ENCODE measurements at places on chromosomes 11 and 22.

GRCh38 chr11:44604171-44604581 is 38.7 kb downstream of the CD82 start:
- no peak for DNase-seq

DNA sequence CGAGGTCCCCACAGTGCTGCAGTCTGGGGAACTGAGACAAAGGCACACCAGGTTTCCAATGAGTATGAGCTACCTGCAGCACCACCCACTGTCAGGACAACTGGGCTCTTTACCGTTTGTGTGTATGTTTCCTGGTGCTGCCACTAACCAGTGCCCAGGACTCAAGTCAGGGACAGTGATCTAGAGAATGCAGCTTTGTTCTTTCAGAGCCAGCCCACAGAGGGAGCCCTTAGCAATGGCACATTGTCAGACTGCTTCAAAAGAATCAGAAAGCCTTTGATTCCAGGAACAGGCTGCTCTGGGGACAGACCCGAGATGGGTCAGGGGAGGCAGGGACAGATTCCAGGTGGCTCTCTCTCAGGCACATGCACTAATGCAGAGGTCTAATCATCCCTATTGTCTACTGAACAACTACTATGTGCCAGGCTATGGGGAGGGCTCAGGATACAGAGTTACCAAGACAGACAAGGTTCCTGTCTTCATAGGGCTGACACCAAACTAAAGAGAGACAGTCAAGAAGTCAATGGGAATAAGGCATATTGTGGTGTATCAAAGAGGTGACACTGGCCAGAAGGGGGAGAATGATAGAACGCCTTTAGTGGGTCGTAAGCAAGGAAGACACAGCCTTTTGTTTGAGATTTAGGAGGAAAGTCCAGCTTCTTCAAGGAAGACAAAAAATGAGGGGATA is 103.7 kb downstream of the VPREB1 start:
- DNase-seq, result no peak

DNA sequence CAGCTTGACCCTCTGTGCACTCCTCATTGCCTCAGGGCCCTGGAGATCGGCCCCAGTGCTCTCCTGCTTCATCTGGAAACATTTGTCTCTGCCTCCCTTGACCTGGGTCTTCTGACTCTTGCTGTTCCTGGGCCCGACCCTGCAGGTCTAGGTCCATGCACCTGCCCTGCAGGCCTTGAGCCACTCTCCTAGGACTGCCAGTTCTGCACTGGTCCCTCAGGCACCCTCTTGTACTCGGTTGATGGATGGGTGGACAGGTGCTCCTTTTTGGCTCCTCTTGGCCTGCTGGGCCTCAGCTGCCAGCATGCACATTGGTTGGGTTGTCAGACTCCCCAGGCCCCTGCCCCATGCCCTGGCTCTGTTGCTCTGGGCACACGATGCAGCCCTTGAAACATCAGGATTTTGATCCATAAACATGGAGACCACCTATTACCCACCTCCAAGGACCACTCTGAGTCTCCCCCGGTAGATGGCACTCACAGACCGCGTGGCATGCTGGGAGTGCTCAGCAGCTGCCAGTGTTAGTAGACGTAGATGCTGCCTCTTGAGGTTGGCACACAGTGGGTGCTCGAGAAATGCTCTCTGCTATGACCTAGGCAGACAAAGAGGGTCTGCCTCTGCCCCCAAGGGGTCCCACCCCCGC is 20.2 kb upstream of the ACR start:
- no peak for DNase-seq

- peak; percentile 13 for DNase-seq
These were observed 11.6 kb upstream of the OLFML1 start for GRCh38 chr11:7473717-7474116.

DNA sequence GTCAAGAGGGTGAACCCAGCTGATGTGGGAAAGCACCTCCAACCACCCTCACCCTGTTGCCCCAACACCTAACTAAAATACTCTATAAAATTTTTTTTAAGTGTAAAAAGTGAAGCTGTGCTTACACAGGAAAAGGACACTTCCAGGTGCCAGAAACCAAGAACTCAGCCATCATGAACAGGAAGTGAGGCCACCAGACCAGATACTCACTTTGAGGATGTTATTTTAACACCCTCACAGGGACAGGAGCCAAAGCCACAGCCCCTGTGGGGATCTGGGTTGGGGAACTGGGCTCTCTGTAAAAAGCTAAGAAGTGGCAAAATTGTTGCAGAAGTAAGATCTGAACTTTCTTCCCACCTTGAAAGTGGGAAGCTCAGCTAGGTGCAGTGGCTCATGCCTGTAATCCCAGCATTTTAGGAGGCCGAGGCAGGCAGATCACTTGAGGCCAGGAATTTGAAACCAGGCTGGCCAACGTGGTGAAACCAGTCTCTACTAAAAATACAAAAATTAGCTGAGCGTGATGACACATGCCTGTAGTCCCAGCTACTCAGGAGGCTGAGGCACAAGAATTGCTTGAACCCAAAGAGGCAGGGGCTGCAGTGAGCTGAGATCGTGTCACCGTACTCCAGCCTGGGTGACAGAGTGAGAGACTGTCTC is 3.8 kb downstream of the RSPH14 start:
- peak; percentile 12 for DNase-seq

DNA sequence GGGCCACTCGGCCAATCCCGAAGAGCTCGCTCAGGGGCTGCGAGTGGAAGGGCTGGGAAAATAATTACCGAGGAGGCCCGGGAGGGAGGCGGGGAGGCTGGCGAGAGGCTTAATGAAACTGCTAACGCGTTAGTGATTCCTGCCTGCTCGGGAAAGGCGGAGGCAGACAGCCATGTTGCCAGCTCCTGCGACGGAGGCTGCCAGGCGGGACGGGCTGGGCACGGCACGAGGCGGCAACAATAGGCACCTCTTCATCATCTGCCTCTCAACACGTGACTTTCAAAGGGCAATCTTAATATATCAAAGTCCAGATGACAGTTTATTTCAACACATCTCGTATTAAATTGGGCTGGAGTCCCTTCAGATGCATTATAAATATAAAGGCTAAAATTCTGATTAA is 68.0 kb upstream of the TCF20 start:
- no peak for DNase-seq

DNA sequence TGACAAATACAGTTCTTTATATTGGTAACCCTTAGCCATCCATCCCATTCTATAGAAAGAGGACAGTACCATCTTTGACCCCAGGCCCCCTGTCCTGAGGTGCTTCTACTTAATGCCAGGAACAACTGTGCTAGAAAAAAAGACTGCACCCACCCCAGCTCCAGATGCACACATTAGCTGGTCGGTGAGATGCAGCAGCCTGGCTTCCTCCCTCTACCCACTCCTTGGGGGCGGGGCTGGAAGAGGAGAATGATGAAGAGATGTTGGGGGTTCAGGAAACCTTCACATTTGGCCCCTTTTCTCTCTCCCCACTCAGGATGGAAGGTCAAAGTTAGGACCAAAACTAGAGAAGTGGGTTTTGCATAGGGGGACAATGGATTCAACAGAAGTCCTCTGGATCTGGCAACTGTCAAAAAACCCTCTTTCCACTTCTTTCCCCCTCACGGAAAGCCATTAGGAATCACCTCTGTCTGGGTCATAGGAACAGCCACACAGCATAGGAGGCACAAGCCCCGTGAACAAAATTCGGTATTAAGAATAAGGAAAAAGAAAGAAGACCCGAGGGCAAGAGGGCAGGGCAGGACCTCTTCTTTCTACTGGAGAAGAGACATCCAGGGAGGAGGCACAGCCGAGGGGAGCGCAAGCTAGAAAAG is 755 bp downstream of the NRIP3 start:
- DNase-seq, result no peak

- no peak for DNase-seq
These were observed 7.5 kb downstream of the CFAP68 start for GRCh38 chr11:111886844-111887243.

GRCh38 chr11:100965346-100965745 is 164.3 kb downstream of the PGR start:
- no peak for DNase-seq

DNA sequence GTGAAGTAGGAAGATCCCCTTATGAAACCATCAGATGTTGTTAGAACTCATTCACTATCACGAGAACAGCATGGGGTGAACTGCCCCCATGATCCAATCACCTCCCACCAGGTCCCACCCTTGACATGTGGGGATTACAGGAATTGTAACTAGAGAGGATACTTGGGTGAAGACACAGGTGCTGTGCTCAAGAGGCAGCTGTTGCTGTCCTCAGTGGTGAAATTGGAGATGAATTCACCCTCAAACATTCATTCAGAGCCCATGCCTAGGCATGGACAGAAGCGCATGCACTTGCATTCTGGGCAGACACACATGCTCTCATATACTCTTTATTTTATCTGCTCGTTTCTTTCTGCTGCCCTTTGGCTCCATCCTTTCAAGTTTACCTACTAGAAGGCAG is 385.0 kb downstream of the INSC start:
- no peak for DNase-seq

- DNase-seq, result no peak
These were observed 102.7 kb downstream of the COMMD9 start for GRCh38 chr11:36186340-36187175.

- DNase-seq, result no peak
These were observed 35.9 kb downstream of the SGSM3 start for GRCh38 chr22:40406063-40406890.

- no peak for DNase-seq
These were observed 14.3 kb downstream of the MTFP1 start for GRCh38 chr22:30439836-30440235.

DNA sequence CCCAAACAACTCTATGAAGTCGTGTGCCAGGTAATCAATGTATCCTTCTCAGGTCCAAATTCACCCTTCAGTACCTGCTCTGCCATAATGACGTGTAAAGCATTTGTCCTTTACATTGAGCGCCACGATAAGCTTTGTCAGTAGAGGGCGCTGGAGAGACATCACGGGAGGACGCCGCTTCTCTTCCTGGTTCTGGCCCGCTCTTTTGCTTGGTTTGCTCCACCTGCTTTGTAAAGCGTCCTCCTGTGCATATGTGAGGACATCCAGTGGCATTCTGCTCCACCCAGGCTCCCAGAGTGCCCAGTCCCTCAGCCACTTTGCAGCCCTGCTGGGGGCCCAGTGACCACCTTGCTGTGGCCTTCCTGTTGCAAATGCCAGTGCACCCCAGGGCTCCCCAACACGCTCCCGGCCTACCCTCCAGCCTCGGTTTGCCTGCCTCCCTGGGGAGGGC is 61.1 kb downstream of the WT1 start:
- peak; percentile 64 for DNase-seq

GRCh38 chr11:11243590-11244469 is 109.2 kb downstream of the CSNK2A3 start:
- DNase-seq, result no peak

- no peak for DNase-seq
These were observed 548.3 kb downstream of the MIAT start for GRCh38 chr22:27205492-27206373.

- DNase-seq, result no peak
These were observed 859 bp upstream of the BIRC3 start for GRCh38 chr11:102316346-102316904.

DNA sequence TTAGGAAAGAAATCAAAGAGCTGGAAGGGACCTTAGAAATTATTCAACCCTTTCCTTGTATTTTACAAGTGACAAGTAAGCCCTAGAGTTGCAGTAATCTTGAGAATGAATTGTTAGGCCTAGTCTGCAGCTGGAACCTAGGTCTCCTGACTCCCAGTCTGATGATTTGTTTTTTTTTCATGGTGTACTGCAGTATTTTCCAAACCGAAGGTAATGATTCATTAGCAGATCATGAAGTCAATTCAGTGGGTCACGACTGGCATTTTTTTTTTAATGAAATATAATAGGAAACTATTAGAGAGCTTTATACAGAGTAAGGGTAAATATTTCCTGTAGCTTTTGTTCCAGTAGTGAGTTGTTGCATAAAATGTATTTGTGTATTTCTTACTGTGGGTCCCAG is 42.8 kb downstream of the EXT2 start:
- no peak for DNase-seq

DNA sequence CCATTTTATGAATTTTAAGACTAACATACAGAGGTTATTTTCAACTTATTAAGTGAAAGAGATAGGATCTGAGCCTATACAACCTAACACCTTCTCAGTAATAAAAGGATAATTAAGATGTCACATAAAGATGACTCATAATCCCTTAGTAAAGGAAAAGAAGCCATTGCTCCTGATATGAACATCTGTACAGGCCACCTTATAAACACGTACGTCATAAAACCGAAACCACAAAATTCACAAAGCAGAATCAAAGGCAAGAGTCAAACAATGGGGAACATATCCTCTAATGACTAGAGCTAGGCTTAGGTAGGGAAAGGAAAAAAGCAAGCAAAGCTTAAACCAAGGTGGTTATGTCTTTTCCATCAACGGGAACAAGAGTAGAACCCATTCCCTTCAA is 103.5 kb downstream of the KCNA4 start:
- DNase-seq, result no peak

GRCh38 chr11:35683728-35684339 is 21.3 kb downstream of the TRIM44 start:
- peak; percentile 81 for DNase-seq
